NCI-H146 (cell line): ENCODE measurements at places on chromosomes 4 and X.

- DNase-seq, result no peak
Measured at GRCh38 chr4:171889681-171890080, 76.5 kb downstream of the GALNTL6 start.

- no peak for DNase-seq
Measured at GRCh38 chrX:102339312-102340298, 92.6 kb downstream of the NXF2 start.

DNA sequence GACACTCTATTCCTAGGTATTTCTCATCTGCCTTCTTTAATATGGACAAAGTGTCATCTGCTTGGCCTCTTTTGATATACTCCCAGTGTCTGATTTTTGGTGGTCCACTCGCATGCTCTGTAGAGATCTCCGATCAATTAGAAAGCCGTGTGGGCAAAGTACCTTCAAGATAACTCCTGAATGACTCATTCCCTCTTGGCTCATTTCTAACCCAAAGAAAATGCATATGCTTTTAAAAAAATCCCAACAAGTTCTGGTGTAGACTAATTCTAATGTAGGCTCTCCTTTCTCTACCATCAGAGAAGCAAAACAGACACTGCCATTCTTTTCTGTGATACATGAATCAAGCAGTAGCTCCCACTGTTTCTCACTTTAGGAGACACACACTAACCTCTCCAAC, 714.9 kb upstream of the ADGRL3 start:
- no peak for DNase-seq

DNA sequence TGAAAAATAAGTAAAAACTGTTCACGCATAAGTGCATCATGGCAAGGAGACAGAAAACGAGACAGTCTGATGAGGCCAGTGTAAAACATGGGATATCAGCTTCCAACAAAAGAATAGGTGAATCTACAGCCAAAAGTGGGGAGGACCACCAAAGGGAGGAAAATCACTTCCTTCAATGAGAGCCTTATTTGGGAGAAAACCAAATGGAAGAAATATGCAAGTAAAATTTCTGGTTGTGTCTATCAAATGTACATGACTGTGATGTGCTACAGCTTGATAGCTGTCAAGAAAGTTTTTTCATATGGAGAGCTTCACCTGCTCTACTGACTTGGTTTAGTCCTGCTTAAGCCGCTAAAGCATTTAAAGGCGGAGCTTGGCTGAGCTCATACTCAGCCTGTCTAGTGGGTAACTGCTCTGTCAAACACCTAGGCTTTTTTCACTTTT, 66.2 kb downstream of the MAGEA1 start:
- no peak for DNase-seq
